Central memory CD8-positive, alpha-beta T cell (primary cell): ENCODE measurements at places on chromosomes 4 and X.

DNA sequence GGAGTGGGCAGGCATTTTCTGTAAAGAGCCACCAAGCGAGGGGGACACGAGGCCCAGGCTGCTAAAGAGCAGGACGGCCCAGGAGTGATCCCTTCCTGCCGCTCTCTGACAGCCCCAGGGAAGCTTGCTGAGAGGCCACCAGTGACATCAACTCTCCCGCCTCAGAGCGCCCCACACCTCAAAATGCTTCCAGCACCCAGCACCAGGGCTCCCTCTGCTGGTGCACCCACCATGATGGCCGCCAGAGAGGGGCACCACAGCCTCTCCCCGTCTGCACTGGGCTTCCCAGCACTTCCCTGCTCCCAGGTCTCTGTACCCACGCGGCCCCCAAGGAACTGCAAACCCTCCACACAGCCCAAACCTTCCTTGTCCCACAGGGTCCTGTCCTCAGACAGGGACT, 40.4 kb downstream of the GAK start:
- no peak for DNase-seq

DNA sequence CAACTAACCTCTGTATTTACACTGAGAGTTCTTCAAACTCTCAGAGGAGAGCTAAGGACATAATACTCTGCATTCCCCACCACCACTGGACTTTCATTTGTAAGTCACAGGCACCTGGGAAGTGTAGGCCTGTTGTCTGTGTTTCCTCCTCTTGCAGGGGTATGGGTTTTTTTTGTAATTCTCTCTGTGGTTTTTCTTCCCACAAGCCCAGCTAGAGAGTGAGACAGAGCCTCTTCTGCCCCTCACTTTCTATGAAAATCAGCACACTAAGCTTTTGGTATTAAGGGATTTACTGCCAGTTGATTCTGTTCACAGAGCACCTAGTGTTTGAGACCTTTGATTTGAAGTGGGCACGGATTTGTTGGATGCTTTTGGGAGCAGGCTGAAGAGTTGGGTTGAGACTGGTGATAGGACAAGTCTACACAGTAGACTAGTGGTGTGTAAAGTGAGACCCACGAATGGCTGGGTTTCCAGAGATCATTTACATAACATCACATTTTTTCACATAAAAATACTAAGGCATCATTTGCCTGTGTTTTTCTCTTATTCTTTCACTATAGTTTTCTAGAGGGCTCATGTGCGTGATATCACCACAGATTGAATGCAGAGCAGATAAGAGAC, 28.9 kb upstream of the WDR17 start:
- no peak for DNase-seq

- DNase-seq: no peak
Observed at GRCh38 chrX:111652719-111653118, 28.3 kb upstream of the ALG13 start.

GRCh38 chr4:61468024-61468720, 268.0 kb downstream of the ADGRL3 start:
- DNase-seq: no peak
